ENCODE measurements at places on chromosomes 16 and 17.

DNA sequence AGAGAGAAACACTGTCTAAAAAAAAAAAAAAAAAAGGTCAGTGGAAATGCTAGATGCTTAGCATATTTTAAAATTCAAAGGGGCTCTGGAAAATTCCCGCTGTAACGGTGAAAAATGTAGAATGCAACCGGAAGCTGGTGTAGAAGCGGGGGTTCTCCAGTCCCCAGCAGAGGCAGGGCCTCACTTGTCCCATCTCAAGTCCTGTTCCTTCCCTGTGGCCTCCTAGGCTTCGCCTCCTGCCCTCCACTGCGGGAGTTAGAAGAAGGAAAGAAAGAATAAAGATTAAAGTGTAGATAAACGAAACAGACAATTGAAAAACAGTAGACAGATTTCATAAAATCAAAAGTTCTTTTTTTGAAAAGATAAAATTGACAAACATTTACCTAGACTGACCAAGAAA is 14.8 kb upstream of the ZNF287 start:
- no peak for DNase-seq

- no peak for DNase-seq
Measured at GRCh38 chr16:56771558-56772279, 41.8 kb downstream of the NUP93 start.

DNA sequence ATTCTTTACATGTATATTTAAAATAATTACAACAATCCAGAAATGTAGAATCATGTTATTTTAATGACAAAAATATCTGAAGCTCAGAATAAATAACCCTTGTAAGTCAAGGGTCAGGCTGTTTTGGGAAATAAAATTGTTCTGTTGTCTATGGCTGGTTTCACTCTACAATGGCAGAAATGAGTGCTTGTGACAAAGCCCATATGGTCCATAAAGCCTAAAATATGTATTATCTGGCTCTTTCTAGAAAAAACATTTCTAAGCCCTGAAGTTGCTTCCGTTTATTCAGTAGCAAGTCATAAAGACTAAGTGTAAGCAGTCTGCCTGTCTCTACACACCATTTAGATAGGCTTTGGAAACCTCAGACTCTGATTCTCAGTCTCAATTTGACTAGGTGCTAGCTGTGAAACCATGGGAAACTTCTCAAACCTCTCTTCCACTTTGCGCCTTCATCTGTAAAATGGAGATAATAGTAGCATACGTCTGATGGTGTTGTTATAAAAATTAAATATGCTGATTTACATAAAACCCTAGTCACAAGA is 365.7 kb upstream of the CA10 start:
- DNase-seq: no peak

GRCh38 chr17:12431188-12431587 is 234.5 kb upstream of the MYOCD start:
- no peak for DNase-seq

- no peak for DNase-seq
Measured at GRCh38 chr16:65057184-65057583, 64.7 kb downstream of the CDH11 start.

- DNase-seq: no peak
Measured at GRCh38 chr16:23929856-23930255, 94.1 kb downstream of the PRKCB start.

GRCh38 chr16:31707743-31708335 is 165.8 kb upstream of the ZNF267 start:
- DNase-seq: no peak

- DNase-seq: no peak
Measured at GRCh38 chr16:85193876-85194275, 81.6 kb upstream of the CIBAR2 start.

- DNase-seq: no peak
Measured at GRCh38 chr16:27820646-27821345, 242.7 kb downstream of the GSG1L start.

- DNase-seq: no peak
Measured at GRCh38 chr17:50464121-50464520, 4.6 kb downstream of the CHAD start.

GRCh38 chr16:21628772-21629171 is 23.6 kb downstream of the IGSF6 start:
- DNase-seq: no peak

- DNase-seq: no peak
Measured at GRCh38 chr17:14323522-14323981, 22.7 kb downstream of the HS3ST3B1 start.

DNA sequence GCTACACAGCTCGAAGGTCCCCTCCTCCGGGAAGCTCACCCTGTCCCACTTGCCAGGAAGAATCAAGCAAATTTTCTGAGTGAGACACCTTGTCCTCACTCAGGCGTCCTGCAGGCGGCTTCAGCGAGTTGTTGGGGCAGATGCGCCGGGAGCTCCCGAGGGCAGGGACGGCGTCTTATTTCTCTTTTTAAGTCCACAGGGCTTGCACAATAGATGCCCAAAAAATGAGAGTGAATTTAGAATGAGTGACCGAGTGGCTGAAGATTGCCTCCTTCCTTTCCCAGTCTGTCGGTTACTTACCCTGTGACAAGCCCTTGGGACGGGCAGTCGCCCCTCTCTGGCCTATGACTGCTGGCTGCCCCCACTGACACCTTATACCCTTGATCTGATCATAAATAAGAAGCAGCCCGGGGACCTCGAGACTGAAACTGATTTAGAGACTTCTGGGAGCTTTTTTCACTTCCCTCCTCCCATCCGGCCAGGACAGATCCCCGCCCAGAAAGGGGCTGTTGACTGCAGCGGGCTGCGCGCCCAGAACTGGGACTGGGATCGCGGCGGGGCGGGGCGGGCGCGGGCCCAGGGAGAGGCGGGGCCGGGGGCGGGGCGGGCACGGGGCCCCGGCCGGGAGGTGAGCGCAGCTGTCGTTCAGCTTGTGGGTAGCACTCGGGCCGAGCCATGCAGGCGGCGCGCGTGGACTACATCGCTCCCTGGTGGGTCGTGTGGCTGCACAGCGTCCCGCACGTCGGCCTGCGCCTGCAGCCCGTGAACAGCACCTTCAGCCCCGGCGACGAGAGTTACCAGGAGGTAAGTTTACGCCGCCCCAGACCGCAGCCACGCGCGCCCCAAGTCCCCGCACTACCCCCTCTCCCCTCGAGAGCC is at the start of gene TTYH2:
TSS of gene TTYH2 (plus strand) at position 659 of the 879 bp plus-strand sequence. CDS start at position 676, 17 bp downstream.
- DNase-seq: peak; percentile 77

DNA sequence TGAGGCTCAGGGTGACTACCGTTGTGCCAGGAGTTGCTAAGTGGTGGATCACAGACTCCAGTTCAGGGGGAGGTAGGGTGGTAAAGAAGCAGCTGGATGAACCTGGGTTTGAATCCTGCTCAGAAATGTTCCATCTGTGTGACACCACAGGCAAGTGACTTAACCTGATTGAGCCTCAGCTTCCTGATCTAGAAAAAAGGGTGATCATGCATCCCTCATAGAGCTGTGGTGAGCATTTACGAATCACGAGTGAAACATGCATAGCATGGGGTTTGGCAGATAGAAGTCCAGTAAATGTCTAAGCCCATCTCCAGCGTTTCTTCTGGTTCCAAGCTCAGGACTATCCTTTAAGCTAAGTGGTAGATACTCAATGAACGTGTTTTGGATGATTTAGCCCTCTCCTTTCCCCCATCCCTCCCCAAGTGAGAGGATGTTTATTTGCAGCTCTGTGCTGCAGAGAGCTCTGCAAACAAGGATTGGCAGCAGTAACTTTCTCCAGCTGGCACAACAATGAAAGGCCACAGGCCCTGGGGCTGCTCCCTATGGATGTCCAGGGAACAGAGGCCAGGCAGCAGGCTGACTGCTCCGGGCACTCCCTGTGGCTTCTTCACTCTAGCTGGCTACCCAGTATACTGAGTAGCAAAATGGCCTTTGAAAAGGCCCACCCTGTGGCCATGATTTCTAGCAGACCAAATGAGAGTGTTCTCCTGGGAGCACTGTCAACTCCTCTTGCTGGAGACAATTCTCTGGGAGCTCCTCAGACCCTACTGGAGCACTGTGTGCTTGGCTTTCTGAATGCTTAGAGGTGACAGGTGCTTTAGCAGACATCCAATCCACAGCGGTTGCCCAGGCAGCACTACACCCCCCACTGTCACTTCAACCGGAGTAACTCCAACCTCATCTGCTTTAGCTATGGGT is 21.3 kb downstream of the CA4 start:
- DNase-seq: no peak

DNA sequence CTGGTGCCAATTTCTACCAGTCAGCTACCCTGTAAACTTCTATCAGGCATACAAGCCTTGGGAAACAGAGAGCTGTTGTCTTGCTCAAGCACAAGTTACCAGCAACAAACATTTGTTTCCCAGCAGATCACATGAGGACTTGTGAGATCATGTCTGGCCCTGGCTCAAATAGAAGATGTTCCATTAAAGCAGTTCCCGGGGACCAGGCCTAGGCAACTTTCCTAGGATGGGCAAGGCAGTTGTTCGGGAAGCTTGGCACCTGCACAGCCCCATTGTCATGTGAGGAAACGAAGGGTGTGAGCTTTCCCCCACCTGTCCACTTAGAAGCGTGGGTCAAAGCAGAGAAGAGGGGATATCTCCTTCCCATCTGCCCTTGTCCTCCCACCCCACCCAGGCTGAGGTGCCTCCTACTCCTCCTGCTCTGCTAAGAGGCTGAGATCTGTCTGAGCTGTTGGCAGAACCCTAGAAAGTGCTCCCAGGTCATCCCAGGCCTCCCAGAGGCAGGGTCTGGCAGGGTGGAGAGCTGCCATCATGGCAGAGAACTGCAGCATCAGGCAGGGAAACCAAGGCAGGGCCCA is 11.2 kb upstream of the SLC47A2 start:
- DNase-seq: peak; percentile 74

DNA sequence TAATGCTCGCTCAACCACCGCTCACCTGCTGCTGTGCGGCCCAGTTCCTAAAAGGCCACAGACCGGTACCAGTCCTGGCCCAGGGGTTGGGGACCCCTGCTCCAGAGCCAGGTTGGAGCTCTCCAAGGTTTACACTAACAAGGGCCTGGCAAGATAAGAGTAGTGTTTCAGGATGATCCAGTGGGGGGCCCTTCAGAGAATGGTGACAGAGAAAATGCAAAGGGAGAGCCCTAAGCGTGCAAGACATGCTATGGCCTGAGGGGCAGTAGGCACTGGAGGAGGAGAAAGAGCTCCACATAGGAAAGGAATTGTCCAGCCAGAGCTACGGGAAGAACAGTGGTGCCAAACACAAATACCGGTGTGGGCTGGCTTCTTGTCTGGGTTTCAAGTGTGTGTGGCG is 233.4 kb downstream of the STX8 start:
- no peak for DNase-seq

- no peak for DNase-seq
Measured at GRCh38 chr16:22763437-22764080, 50.4 kb upstream of the HS3ST2 start.
